Activated CD8-positive, alpha-beta memory T cell treated with anti-CD3 and anti-CD28 coated beads, Interleukin-2, amount 10 ng/mL, durations not matched to agents 7 days and 5 days (primary cell): ENCODE measurements at places on chromosomes 6 and 20. TPM values are rescaled to one million over a fixed set of nuclear protein-coding genes. Genes with fewer than 3 reads are reported as not detected.

DNA sequence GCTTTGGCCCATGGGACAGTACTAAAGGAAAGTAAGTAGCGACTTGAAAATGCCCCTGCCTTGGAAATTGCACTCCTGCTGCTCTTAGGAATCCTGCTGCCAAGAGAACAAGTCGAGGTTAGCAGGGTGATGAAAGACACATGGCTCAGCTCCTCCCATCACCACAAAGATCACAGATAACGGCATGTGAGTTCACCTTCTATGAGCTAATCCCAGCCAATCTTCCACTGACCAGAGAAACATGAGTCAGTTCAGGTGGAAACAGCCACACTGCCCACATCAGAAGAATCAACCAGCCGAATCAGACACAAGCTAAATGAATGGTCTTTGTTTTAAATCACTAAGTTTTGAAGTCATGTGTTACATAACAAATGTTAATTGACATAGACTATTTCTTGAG, 106.3 kb downstream of the PRKN start:
- no peaks in the 10 kb centered on the region for H3K4me1 ChIP-seq
- no peak overlapping the region for H3K4me3 ChIP-seq
- no peak overlapping the region for H3K27ac ChIP-seq
- no peaks in the 10 kb centered on the region for H3K36me3 ChIP-seq
- no peaks in the 10 kb centered on the region for H3K27me3 ChIP-seq

- H3K27ac ChIP-seq, result no peak overlapping the region
- H3K4me1 ChIP-seq, result no peaks in the 10 kb centered on the region
- H3K36me3 ChIP-seq, result no peaks in the 10 kb centered on the region
- H3K4me3 ChIP-seq, result no peak overlapping the region
- DNase-seq, result no peak
- H3K27me3 ChIP-seq, result peaks cover 2% of the 10 kb centered on the region
These were observed 66.7 kb downstream of the CD164 start for GRCh38 chr6:109315341-109316110.

GRCh38 chr20:24783631-24784492, 165.2 kb upstream of the CST7 start:
- no peaks in the 10 kb centered on the region for H3K36me3 ChIP-seq
- H3K4me1 ChIP-seq, result peaks cover 16% of the 10 kb centered on the region
- H3K27me3 ChIP-seq, result peaks cover 8% of the 10 kb centered on the region
- no peak for DNase-seq

DNA sequence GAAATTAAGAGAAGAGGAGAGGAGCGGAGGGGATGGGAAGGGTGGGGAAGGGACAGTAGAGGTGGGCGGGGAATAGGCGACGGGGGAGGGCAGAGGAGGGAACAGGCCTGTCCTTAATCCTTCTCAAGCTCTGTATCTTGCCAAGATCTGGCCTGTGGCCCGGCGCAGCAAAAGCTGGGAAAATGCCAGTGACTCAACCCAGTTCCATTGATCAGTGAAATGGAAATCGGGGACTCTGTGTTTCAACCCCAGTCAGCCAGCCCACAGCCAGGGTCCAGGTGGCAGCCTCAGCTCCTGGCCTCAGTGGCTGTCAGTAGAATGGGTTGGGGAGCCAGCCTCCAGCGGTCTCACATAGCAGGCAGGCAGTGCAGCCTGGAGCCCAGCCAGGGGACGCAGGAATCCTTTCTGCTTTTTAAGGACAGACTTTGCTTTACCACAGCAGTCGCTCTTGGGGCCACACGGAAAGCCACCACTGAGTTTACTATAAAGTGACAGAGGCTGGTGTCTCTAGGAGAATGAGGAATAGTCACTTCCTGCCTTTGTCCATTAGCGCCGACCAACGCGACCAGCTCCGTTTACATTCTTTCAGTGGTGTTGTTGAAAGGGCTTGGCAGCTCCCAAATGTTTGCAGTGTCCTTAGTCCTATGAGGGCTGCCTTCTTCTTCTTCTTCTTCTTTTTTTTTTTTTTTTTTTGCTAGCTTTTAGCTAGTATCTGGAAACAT, 128.0 kb downstream of the RIN2 start:
- H3K4me1 ChIP-seq, result no peaks in the 10 kb centered on the region
- no peak overlapping the region for H3K27ac ChIP-seq
- H3K36me3 ChIP-seq, result no peaks in the 10 kb centered on the region
- H3K27me3 ChIP-seq, result peaks cover 23% of the 10 kb centered on the region

DNA sequence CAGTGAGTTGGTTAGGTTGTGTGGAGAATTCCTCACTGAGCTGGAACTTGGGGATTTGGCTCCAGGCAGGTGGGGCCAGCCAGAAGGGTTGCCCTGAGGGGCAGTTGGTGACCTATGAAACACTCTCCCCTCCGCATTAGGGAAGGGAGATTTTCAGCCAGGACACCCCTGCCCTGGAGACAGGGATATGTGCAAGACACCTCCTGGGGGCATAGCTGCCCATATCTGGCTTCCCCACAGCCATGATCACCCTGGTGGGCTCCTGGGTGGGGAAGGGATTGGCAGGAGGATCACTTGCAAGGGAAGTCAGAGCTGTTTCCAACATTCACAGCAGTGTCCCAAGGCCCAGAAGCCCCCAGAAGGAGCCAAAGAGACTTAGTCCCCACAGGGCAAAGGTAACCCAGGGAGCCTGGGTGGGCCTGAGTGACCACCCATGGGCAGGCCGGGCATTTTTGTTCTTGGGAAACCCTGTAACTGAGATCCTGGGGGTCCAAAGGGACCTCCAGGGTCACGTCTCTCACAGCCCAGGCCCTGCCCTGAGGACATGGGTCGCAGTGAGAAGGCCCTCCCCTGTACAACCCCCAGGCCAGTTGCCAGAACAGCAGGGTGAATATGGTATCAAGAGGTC, 145.8 kb downstream of the MRPL14 start:
- no peak overlapping the region for H3K27ac ChIP-seq
- no peak for DNase-seq
- H3K4me1 ChIP-seq, result peaks cover 10% of the 10 kb centered on the region
- no peak overlapping the region for H3K4me3 ChIP-seq
- H3K36me3 ChIP-seq, result no peaks in the 10 kb centered on the region

Gene MYLK2
- total RNA-seq, result 1.2 TPM

Gene XKR7
- not detected for total RNA-seq

Gene TUBB2B
- not detected for total RNA-seq

Gene EHMT2
- 79.0 TPM for total RNA-seq

Gene NTSR1
- total RNA-seq, result not detected
